ENCODE measurements at places on chromosomes 5 and 9.

DNA sequence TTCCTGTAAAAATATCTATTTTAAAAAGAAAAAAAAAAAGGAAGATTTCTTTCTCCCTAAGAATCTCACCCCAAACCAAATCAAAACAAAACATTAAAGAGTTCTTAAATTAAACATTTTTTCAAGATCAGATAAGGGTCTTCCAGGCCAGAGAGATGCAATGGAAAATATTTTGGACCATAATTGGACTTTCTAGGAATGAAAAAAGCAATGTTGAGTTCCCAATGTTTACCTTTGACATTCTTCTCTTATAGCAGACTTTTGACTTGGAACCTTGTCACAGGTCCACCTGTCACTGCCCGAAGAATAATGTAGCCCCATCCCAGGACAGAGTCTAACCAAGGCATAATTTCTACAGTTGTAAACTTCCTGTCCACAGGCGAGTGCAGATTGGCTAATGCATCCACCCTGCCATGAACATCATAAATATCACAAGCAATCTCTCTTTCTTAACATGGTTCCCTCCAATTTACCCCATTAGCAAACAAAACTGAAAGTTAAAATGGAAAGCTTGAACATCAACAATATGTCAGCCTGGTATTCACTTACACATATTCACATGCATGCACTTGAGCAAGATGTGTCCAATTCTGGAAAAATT lies 121.7 kb upstream of the ZNF366 start:
- no peak for DNase-seq

- no peak for DNase-seq
These were observed 337.8 kb downstream of the DEPDC1B start for GRCh38 chr5:60362158-60362557.

- no peak for DNase-seq
These were observed 40.5 kb downstream of the MVB12B start for GRCh38 chr9:126367139-126367538.

- no peak for DNase-seq
These were observed 5.1 kb downstream of the AIF1L start for GRCh38 chr9:131101207-131101964.

- no peak for DNase-seq
These were observed 38.8 kb downstream of the RASGEF1C start for GRCh38 chr5:180170106-180170809.

- peak; percentile 25 for DNase-seq
These were observed 244.7 kb downstream of the PIK3R1 start for GRCh38 chr5:68460147-68460798.
